Activated effector memory CD4-positive, alpha-beta T cell treated with Interleukin-2 at 50 U/mL for 16 hours (primary cell): ENCODE measurements at places on chromosomes 5 and 9.

- no peak for DNase-seq
Observed at GRCh38 chr5:65702036-65702435, 19.9 kb downstream of the SGTB start.

GRCh38 chr5:112752335-112752734 lies 14.7 kb downstream of the APC start:
- no peak for DNase-seq

- no peak for DNase-seq
Observed at GRCh38 chr9:108356806-108357205, 499.0 kb downstream of the ACTL7B start.

- no peak for DNase-seq
Observed at GRCh38 chr9:124475158-124475867, 25.1 kb downstream of the ADGRD2 start.

DNA sequence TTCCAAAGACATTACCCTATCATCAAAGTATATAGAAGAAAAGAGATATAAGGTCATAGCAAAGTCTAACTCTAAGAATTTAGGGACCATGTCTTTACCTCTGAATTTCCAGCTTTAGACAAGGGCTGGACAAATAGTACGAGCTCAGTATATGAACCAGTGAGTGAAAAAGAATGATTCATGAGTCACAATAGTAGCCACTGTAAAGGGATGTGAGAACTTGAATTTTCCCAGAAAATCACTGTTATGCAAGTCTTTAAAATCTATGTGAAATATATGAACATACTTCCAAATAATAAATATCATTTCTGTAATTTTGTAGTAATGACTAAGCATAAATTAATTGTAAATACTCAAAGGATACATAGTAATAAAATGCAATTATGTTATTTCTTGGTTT lies 305.9 kb upstream of the PRR16 start:
- DNase-seq, result no peak

GRCh38 chr9:79970146-79970425 lies 398.3 kb downstream of the TLE4 start:
- DNase-seq, result no peak

- no peak for DNase-seq
Observed at GRCh38 chr5:157168286-157168685, 2.2 kb upstream of the GARIN3 start.

DNA sequence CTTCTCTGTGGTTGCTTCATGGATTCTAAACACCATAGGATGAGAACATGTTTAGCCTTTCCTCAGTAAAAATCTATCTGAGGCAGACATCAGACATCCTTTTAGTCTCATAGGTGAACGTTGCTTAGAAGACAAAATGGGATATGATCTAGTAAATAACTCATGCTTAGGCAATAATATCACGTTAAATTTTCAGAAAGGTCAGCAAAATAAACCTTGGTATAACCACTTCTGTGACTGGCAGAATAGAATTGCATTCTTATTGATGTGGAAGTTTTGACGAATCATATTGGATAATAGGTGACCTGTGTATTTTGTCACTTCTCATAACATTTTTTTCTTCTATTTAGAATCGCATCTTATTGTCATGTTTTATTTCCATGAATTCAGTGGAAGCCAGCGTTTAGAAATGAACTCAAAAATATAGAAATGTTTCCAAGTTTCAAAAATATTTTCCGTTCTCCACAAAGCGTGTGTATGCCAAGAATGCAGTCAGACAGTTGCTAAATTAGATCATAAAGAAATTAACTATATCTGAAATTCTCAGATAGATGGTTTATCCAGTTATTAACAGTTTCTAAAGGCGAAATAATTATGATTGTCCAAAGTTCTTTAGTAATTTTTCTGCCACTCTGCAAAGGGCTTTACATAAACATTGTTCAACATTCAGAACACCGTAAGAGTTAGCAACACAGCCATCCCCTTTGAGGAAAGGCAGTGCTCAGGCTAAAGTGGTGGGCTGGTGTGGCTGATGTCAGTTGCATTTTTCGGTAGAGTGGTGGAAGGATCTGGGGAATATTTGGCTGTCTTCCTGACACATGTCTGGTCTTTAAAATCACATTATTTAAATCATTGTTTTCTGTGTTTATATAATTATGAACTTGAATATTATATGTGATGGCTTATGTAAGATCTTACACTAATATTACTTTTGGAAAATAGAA lies 827.2 kb downstream of the MTRR start:
- no peak for DNase-seq

DNA sequence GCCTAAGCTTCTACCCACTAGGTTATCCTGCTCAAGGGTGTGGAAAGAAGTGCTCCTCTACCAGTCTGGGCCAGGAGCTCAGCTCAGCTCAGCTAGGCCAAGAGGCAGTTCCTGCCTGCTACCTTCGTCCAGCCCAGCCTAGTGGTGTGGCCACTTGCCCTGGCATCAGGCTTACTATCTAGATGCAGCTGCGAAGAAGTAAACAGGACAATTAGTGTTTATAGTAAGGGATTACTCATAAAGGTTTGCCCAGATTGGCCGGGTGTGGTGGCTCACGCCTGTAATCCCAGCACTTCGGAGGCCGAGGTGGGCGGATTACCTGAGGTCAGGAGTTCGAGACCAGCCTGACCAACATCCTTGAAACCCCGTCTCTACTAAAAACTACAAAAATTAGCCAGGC lies 12.8 kb upstream of the SPATA24 start:
- no peak for DNase-seq

GRCh38 chr9:110807956-110808598 lies 139.5 kb downstream of the MUSK start:
- no peak for DNase-seq

DNA sequence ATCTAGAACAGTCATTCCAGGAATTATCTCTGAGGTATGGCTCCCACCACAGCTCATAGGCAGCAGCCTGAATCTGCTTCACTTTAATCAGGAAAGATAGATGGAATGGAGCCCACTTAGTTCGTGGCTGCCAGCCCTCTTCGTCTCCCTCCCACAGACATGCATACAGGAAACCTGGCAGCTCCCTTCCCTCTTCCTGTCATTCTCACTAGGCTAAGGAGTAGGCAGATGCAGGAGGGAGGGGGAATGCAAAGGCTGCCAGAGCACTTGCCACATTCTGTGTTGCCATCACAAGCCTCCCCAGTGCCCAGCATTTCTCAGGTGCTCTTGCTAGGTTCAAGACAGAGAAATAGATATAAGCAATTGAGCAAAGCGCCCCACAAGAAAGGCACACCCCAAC lies 378.9 kb downstream of the ELAVL2 start:
- no peak for DNase-seq

DNA sequence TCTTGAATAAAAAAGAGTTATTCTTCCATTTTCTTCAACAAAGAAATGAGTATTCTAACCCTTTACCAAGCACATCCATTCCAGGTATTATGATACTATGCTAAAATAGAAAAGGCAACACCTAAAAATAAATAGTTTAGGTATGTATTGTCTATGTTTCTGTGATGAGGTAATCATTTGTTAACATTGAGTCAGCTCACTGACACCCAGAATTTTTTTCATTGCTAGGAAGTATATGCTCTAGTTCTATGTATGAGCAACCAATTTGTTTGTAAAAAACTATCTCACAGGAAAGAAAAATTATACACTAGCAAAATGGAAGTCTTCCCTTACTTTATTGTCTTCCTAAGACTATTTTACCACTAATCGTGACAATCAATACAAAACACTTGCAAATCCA lies 615.6 kb upstream of the GRIN3A start:
- DNase-seq, result no peak

- DNase-seq, result no peak
Observed at GRCh38 chr5:10384483-10384882, 31.0 kb downstream of the MARCHF6 start.
